ENCODE measurements at places on chromosomes 6 and 20.

- no peak for DNase-seq
These were observed 1.1 kb upstream of the GLO1 start for GRCh38 chr6:38703949-38704590.

DNA sequence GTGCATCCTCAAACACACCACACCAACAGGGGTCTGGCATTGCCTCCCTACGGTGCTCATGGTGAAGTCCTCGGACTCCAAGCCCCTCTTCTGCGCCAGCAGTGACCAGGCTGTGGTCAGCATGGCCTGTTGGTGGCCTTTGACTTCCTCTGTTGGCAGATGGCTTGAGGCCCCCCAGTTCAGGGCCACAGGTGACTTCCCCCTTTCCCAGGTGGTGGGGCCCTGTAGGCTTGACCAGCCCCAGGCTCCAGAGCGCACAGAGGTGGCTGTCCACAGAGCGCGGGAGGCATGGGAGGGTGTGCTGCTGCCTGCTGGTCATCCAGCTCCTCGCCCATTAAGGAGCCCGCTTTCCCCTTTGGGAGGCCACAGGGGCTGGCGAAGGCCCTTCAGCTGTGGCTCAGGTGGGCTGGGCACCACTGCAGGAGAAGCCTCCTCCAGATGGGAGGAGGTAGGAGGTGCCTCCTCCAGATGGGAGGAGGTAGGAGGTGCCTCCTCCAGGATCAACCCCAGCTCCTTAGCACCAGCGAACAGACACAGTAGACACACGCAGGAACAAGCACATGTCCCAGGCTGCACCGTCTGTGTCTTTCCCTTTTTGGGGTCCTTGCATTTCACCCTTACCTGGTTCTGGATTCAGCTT is 52.1 kb upstream of the BHLHE23 start:
- DNase-seq = no peak

- no peak for DNase-seq
These were observed 36.1 kb downstream of the FASTKD5 start for GRCh38 chr20:3123542-3123941.

DNA sequence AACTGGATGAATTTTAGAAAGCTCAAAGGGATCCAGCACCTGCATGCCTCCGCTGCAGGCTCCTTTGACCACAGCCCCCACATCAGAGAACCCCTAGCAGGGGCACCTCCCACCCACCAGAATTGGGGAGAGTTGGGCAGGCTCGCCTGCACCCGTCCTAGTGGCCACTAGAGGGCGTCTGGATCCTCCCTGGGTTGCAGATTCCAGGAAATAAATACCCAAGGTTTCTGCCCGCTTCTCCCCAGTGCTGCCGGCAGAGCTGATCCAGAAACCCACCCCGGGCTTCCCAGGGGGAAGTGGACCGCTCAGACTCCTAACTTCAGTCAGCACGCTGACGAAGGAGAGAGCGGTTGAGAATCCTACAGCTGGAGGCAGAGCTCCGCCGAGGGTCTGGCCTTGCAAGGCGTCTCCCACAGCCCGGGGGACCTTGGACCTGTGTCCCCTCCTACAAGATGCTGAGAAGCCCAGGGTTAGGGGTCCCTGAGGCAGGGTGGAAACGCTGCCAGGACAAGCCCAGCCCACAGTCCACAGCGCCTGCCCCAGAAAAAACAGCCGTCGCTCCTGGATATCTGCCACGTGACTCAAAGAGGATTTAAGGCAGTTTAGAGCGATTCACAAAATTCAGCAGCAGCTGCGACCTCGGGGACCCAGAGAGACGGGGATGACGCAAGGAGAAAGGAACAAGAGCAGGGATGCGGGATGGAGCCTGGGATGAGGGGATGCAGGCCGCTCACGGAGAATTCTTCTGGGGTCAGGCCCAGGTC is 32.6 kb upstream of the PHACTR3 start:
- peak; percentile 27 for DNase-seq

Data from stimulated activated CD4-positive, alpha-beta T cell treated with anti-CD3 and anti-CD28 coated beads, Interleukin-15, amount 100 ng/mL, for 1 hour (primary cell).